ENCODE measurements at places on chromosomes 2 and 18.

DNA sequence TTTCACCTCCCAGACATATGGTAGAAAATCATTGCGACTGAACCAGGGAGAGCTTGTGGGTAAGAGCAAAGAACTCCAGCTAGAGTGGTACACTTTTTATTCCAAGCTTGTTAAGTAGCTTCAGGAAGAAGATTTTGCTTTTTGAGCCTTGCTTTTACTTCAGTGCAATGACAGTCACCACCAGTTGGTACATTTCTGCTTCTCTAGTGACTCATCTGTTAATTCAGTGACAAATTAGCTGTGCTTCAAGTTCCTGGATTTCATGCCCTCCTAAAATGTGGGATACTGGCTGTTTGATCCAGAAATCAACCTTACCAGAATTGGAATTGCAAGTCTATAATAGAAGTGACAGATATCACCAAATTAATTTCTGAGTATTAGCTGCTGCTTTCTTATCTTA, 117.6 kb upstream of the TTN start:
- no peak for DNase-seq

GRCh38 chr2:60544062-60544461, 9.4 kb downstream of the BCL11A start:
- no peak for DNase-seq

- no peak for DNase-seq
Observed at GRCh38 chr2:238106698-238107524, 6.8 kb downstream of the ESPNL start.

DNA sequence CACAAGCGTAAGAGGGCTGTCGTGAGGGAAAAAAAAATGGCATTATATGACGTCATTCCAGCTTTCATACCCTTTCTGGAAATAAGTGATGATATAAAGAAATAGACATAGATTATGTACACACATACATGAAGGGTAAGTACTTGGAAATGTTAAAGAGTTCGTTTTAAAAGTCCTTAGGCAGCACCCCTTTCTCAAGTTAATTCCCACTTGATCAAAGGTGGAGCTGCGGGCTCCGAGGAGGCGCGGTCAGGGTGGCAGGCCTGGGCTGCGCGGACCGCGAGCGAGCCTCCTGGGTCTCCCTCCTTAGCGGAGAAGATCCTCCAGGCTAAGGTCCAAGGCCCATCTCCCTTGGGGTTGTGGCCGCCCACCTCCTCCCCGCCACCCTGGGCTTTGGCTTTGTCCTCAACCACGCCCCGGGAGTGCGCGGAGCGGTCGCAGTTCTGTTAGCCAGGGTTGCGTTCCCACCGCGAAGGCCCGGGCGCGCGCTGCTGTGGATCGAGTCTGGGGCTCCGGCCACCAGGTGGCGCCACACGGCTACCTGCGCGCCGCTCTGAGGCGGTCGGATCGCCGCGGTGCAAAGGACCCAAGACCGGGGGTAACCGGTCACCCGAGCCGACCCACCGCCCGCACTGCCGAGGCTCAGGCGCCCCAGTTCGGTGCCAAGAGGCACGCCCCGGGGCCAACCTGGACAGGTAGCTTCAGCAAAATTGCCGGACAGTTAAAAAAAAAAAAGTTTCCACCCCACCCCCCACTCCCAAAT, 66.8 kb downstream of the HNRNPLL start:
- no peak for DNase-seq

- peak; percentile 4 for DNase-seq
Observed at GRCh38 chr18:70931942-70932814, 643.3 kb downstream of the SOCS6 start.

DNA sequence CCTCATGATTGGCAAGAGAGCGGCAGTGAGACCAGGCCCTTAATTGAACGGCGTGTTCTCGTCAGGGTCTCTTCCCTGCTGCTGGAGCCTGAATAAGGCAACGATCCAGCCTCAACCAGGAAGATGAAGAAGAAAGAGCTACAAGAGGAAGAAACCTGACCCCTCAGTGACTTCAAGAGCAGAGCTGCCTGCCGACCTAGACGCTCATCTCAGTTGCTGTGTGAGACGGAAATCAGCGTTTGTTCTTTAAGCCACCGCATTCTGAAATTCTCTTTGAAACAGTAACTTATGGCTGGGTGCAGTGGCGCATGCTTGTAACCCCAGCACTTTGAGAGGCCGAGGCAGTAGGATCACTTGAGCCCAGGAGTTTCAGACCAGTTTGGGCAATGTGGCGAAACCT, 29.6 kb upstream of the KCNG3 start:
- no peak for DNase-seq

GRCh38 chr2:241052677-241053360, 49.3 kb downstream of the MTERF4 start:
- no peak for DNase-seq

DNA sequence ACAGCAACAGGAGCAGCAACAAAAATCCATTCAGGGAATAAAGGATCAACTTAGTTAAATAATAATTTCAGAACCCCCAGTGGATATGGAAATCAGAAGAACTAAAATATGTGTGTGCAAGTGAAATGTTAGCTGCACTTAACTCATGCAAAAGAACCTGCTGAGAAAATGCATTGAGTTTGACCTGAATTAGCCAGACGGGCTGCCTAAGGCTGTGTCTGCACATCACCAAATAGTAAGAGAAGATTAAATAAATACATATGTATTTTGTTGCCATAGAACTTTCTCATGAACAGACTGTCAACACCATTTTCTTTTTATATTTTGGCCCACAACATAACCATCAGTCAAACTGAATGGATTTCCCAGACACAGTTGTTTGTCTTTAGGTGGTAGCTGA, 262.0 kb upstream of the PIK3C3 start:
- no peak for DNase-seq

GRCh38 chr18:8844721-8845148, 139.4 kb downstream of the MTCL1 start:
- DNase-seq, result peak; percentile 76

DNA sequence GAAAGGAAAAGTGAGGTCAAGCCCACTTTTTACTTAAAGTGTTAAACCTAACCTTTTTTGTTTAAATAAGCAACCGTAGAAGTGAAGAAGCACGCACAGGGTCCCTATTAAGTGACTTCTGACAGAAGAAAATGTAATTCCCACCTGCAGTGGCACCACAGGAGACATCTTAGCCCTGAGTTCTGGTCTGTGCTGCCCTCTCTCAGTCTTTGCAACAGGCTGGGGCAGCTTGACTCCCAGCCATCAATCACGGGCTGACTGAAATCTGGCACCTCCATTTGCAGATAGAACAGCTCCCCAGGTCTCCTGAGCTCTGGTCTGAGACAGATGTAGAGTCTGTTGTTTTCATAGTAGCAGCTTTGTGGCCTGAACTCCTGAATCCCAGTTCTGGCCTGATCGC, 170.0 kb downstream of the LTBP1 start:
- no peak for DNase-seq

DNA sequence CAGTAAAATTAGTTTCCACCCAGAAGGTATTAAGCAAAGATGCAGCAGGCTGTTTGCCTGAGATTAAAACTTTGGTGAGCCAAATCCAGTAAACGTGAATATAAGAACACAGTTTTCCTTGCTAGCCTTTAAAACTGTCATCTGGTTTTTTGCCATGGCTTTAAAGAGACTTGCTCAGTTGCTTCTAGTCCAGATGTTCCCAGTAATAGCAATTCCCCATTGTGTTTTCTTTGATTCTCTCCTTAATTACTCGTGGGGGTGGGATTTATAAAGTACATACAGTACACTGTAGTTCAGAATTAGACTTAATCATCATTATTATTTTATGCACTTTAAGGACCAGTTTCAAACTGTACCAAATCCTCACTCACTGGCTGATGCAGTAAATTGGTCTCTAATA, 303.5 kb upstream of the ZNF804A start:
- DNase-seq, result no peak

DNA sequence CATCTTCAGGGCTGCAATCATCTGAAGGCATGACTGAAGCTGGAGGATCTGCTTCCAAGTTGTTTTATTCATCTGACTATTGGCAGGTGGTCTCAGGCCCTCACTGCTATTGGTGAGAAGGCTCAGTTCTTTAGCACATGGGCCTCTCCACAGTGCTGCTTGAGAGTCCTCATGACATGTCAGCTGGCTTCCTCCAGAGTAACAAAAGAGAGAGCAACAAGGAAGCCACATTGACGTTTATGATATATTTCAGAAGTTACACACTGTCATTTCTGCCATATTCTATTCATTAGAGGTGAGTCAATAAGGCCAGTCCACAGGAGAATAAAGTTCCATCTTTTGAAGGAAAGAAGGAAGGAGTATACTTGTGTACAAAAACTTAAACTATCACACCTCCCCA, 7.9 kb upstream of the SIGLEC15 start:
- no peak for DNase-seq

DNA sequence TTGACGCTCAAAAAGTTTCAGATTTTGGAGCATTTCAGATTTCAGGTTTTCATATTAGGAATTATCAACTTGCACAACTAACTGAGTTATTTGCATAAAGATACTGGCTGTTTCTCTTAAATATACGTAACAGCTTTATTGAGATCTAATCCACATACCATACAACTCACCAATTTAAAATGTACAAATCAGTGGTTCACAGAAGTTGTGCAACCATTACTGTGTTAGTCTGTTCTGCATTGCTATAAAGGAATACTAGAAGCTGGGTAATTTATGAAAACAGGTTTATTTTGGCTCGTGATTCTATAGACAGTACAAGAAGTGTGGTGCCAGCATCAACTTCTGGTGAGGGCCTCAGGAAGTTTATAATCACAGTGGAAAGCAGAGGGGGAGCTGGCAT, 8.2 kb downstream of the ATIC start:
- no peak for DNase-seq

GRCh38 chr2:36912695-36913094, 53.6 kb downstream of the STRN start:
- no peak for DNase-seq

DNA sequence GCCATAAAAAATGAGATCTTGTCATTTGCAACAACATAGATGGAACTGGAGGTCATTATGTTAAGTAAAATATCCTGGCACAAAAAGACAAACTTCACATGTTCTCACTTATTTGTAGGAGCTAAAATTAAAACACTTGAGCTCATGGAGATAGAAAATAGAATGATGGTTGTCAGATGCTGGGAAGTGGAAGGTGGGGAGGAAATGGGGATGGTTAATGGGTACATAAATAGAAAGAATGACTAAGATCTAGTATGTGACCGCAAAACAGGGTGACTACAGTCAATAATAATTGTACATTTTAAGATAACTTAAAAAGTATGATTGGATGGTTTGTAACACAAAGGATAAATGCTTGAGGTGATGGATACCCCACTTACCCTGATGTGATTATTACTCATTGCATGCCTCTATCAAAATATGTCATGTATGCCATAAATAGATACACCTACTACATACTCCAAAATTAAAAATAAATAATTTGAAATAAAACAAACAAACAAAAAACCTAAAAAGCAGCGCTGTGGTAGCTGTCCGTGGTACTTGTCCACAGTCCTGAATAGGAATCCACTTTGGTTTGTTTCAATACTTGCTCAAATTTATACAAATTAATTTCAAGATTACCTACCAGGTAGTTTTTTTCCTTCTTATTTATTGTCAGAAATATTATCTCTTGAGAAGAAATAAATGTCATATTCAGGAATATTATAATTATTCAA, 224.5 kb downstream of the DLGAP1 start:
- DNase-seq, result no peak

GRCh38 chr2:28636491-28636890, 115.1 kb upstream of the PPP1CB start:
- DNase-seq, result no peak

DNA sequence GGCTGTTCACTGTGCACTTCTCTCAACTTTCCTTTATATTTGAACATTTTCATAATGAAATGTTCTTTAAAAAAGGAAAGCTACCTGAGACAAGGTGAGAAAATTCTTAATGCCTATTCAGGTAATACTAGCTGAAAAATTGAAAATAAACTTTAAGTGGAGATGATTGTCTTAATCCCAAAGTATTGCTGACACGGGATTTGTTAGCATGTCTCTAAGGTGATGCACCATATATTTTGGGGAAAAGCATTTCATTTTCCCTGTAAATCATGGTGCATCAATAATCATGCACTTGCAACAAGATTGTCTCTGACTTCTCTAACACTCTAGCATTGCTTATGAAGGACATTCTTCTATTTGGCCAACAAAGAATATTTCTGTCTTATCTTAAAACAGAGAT, 848.0 kb downstream of the DPP10 start:
- DNase-seq, result no peak

- DNase-seq, result peak; percentile 7
Observed at GRCh38 chr2:35410431-35411061, 945.0 kb upstream of the CRIM1 start.

DNA sequence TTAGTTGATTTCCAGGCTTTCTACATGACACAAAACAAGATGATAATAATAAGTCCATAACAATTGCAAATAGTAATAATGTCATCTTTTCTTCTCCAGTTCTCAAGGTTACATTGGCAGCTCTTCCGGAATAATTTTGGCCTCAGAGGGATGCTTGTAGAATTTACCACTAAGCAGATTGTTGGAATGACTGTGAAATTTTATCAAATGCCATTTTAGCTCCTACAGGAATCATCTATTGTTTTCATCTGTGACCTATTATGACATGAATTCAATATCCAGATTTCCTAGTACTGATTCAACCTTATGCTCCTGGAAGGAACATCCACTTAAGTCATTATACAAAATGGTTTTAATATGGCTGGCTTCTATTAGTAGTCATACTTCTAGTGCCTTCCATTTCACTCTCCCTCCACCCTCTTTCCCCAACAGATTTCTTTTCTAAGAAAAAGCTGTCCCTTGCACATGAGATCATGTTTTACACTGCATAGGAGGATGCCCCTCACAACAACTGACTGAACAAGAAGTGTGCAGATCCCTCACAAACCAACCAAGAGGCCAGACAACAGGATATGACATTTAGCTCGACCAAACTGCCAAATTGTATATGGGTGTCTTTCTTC, 200.0 kb downstream of the DNER start:
- no peak for DNase-seq

DNA sequence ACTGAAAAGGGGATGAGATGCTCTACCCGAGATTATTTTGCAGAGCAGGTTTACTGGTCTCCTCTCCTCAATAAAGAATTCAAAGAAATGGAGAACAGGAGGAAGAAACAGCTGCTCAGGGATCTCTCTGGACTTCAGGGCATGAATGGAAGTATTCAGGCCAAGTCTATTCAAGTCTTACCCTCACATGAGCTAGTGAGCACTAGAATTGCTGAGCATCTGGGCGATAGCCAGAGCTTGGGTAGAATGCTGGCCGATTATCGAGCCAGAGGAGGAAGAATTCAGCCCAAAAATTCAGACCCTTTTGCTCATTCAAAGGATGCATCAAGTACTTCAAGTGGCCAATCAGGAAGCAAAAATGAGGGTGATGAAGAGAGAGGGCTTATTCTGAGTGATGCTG, 60.0 kb downstream of the PIKFYVE start:
- DNase-seq, result no peak

Measured in kidney epithelial cell (primary cell).